ENCODE measurements at places on chromosomes 3 and 15.

GRCh38 chr3:39501968-39502837 lies 34.7 kb downstream of the MOBP start:
- DNase-seq, result peak; percentile 0

DNA sequence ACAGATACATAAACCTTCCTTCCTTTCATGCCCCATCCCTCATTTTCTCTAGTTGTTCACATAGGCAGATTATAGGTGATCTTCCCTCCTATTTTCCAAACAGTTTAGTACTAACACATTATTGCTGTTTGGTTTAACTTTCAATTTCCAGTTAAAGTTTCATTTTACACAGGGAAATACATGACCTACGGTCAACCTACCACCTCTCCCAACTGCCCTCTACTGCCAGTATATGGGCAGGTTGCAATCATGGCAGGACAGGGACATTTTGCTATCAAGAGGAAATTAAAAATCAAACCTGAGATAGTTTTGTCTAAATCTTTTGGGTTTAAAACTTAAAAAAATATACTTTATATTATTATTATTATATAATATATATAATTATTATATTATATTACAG lies 26.1 kb upstream of the TFDP2 start:
- no peak for DNase-seq

DNA sequence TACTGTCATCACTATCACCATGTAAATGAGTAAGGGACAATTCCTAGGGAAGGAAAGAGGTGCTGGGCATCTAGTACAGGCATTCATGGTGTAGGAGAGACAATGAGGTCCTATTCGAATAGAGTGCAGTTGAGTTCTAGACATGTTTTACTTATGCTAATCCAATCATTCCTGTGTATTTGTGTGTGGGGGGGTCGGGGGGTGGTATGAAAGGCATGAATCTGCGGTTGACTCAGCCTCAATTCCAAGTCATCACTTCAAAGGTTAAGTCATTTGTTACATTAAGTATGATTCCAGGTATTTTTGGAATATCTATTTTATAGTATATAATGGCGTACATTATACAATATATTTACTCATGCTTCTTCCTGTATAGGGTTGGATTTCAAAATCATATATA lies 163.1 kb upstream of the GALNT15 start:
- no peak for DNase-seq

- DNase-seq, result no peak
Measured at GRCh38 chr3:55607844-55608243, 120.7 kb upstream of the WNT5A start.

- DNase-seq, result no peak
Measured at GRCh38 chr15:25060472-25060803, 105.7 kb downstream of the SNRPN start.

- DNase-seq, result no peak
Measured at GRCh38 chr15:26744894-26745293, 28.0 kb downstream of the GABRB3 start.

- no peak for DNase-seq
Measured at GRCh38 chr15:56371495-56372147, 6.4 kb downstream of the TEX9 start.

DNA sequence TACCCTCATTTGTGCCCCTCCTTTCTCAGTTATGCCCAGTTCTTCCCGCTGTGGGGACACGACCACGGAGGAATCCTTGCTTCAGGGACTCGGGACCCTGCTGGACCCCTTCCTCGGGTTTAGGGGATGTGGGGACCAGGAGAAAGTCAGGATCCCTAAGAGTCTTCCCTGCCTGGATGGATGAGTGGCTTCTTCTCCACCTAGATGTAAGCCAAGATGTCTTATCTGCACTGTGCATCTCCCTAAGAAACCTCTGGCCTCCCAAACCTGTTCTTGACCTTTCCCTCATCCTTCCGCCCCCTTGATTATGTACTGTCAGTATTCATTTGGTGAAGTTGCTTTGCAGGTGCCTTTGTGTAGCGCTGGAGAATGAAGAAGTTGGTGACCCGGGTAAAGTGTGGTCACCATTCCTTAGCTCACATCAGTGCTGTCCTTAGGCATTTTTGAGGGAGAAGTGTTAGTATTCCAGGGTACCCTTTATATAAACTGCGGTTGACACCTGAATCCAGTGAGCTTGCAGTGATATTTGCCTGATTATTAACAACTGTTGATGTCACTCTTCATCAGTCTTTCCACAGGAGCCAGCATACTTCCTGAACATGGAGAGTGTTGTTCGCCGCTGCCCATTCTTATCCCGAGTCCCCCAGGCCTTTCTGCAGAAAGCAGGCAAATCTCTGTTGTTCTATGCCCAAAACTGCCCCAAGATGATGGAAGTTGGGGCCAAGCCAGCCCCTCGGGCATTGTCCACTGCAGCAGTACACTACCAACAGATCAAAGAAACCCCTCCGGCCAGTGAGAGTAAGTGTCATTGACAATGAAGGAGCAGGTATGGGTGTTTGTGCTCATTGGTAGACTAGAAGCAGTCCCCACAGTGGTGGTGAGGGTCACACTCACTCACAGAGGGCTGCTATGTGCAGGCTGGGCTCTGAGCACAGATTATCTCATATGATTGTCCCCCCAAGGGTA lies 966 bp downstream of the ALAS1 start:
- DNase-seq, result no peak

DNA sequence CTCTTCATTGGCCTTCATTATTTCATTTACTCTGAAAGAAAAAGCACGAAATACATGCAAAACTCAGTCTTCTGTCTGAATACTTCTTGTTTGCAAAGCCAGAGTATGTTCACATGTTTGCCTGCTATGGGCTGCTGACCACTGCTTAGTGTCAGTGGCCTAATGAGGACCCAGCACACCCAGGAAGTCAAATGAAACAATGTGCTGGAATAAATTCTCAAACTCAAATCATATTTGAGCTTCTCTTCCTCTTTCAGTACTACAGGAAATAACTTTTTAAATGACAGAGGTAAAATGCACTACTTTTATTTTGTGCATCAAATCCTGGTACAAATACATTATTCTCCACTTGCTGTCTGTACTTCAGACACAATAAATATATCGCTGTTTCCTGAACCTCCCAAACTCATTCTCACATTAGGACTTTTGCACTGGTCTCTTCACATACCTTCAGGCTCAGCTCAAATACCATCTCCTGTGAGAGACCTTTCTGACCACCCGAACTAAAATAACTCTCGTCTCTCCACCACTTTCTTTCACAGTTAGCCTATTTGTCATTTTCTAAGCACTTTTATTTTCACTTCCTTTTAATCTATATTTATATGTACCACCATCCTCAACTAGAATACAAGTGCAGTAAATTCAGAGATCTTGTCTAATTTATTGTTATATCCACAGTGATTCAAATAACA lies 176.8 kb downstream of the TUSC7 start:
- no peak for DNase-seq

- DNase-seq, result peak; percentile 38
Measured at GRCh38 chr3:107431246-107432012, 54.2 kb downstream of the CCDC54 start.

DNA sequence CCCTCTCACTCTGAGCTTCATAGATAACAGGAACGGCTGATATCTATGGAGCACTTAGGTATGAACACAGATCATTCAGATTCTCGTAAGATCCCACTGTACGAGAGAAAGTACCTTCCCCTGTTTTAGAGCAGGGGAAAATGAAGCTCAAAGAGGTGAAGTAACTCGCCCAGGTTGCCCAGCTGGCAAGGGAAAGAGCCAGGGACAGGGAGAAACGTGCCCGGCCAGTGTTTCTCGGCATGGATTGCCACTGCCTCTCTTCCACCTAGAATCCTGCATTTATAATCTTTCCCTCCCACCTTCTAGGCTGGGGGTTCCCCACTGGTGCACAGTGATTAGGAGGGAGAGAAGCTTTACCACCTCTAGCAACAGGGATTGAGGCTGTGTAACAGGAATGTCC lies 39.0 kb downstream of the EHD4 start:
- no peak for DNase-seq

- DNase-seq, result no peak
Measured at GRCh38 chr3:73509066-73509465, 115.7 kb downstream of the PDZRN3 start.

GRCh38 chr3:120559242-120560061 lies 36.7 kb upstream of the NDUFB4 start:
- no peak for DNase-seq

DNA sequence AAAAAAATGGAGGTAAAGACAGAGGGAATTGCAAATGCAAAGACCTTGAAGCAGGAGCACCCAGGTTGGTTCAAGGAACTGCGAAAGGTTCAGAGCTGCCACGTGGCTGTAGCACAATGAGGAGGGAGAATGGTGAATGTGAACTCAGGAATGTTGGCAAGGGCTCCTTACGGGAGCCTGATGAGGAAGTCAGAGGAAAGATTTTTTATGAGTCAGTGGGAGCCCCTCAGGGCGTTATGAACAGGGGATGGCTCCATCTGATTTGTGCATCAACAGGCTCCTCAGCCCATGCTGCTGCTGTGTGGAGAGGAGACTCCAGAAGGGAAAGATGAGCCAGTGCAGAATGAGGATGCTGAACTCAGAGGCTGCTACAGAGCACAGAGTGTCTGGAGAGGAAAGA lies 194.4 kb downstream of the ARRDC4 start:
- DNase-seq, result no peak

- DNase-seq, result no peak
Measured at GRCh38 chr15:61681676-61682075, 378.6 kb downstream of the VPS13C start.

DNA sequence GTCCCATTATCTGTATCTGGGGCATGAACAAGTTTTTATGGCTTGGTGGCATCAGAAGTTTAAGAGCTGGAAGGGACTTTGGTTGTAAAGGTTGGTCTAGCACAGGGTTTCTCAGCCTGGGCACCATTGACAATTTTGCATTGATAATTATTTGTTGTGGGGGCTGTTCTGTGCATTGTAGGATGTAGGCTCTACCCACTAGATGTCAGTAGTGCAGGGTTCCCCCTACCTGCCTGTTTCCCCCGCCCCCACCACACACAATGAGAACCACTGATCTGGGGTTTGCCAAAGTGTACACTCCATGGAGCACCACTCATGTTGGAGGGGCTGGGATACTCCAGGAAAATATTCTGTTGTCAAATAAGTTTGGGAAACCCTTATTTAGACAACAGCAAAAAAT lies 42.7 kb downstream of the PLCL2 start:
- DNase-seq, result no peak

GRCh38 chr3:73471986-73472787 lies 152.6 kb downstream of the PDZRN3 start:
- no peak for DNase-seq

- no peak for DNase-seq
Measured at GRCh38 chr3:196524527-196524926, 9.4 kb upstream of the SMCO1 start.

All from immature natural killer cell (primary cell).